Posterior cingulate gyrus (tissue), 11 donors: ENCODE measurements at places on chromosomes 13 and 19.

DNA sequence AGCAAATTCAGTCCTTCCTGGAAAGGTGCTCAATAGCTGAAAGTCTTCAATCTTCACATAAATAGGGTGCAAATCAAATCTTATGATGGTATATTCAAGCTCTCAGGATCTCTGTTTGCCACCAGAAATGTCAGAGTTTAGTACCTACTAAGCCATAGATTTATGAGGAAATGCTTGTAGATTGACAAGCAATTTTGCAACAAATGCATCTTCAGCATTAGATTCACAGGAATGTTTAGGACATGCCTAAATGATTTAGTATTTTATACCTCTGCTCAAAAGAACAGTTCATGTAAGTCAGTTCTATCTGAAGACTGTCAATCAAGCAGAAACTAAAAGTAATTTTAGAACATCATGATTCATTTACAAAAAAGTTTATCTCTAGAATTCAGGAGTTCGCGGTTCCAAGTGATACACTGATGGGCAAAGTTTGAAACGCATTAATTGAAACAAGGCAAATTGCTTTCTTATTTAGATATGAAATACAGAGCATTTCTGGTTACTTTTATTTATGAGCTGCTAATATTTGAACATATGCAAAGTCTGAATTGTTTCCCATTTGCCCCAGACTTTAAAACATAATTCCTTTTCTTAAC, 65.7 kb downstream of the DACH1 start:
- no peak for DNase-seq

GRCh38 chr13:49315756-49316482, 68.2 kb downstream of the CDADC1 start:
- DNase-seq = no peak

DNA sequence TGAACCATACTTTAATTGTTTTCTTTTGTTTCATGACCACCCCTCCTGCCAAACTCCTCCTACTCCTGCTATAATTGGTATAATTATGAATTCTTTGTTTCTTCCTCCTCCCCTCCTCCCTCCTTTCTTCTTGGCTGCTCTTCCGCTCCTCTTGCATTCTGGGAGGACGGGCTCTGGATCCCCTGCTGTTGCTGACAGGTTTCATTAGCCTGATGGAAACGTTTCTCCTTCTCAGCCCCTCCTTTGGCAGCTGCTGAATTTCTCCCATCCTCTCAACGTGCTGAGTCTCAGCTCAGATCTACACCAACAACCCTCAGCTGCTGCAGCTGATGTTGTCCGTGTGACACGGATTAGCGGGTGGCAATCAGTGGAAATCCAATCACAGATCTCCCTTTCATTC, 97.1 kb upstream of the UBAC2 start:
- peak; percentile 77 for DNase-seq

DNA sequence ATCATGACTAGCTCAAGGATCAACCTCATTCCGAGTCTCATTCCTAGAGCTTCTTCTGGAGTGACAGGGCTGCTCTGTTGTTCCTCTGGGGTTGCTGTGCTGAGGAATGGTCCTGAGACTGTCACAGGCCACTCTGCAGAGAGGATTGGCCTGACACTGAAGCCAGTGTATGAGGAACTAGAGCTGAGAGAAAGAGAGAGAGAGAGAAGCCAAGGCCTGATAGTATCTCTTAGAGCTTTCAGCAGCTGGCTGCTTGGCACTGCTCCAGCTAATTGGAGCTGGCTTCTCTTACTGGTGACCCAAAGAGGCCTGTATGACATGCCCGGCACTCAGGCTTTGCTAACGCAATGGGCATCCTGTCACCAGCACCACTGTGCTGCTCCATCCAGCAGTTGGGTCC, 73.4 kb upstream of the FLT1 start:
- peak; percentile 27 for DNase-seq

DNA sequence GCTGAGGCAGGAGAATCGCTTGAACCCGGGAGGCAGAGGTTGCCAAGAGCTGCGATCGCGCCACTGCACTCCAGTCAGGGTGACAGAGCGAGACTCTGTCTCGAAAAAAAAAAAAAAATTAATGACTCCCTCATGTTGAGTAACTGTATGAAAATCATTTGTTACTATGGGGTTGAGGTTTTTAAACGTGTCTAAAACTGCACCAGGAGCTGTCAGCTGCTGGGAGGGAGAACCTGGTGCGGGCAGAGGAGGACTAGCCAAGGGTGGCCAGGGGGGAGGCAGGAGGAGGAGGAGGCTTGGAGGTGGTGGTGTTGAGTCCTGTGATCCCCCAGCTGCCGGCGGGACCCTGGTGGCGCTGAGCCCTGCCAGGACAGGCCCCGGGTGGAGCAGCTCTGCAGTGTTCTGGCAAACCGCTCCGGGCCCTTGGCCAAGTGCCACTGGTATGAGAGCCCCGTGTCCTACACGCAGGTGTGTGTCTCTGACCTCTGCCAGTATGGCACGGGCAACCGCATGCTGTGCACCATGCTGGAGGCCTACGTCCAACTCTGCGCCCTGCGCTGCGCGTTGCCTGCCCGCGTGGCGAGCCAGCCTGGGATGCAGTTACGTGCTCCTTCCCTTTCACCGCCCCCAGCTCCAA, 17.1 kb upstream of the FXYD3 start:
- DNase-seq = no peak

DNA sequence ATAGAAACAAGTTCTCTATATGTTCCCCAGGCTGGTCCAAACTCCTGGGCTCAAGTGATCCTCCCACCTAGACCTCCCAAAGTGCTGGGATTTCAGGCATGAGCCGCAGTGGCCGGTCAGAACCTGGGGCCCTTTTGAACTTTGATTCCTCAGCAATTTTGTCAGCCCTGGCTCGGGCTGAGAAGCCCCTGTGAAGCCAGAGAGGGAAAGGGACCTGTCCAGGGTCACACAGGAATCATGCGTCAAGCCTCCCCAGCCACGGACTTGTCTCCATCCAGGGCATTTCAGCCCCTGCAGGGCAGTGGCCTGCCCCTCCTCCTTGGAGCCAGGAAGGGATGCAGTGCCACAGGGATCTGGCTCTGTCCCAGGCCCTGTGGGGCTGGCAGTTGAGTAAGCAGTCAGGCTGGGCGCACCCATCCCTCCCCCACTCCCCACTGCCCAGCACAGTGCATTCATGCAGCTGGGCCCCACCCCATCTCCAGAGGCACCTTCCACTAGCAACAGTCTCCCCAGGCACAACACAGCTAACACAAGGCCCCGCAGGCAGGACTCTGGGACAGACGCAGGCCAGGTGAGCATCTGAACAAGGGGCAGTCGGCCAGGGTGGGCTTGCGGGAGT, at the start of gene CAPS:
Gene CAPS, plus strand, starts transcription at position 516 of the 619 bp plus-strand sequence. CDS start 153 bp downstream, outside the sequence.
- no peak for DNase-seq

DNA sequence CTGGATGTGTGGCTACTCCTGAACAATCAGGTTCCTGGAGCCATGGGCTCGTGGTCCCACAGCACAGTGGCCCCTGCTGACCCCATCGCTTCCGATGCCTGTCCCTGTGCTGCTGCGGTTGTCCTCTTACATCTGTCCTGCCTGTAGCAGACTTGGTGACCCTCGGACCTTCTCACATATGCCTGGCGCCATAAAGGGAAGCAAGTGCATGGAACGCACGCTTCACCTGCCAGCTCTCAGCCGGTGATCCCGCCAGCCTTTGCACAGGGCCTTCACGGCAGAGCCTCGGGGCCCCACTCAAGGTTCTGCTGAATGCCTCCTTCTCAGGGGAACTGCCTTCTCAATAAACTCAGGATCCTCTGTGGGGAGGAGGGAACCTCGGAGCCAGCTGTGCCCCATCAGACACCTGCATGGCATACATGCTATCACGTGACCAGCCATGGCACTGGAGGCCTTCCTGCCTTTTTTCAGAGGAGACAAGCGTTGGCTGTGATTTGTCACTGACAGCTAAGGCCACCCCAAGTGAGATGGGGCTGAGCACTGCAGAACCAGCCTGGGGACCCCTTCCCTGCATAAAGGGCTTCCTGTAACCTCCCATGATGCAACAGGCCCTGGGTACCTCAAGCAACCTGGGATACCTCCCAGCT, 24.3 kb downstream of the PEPD start:
- DNase-seq = no peak

DNA sequence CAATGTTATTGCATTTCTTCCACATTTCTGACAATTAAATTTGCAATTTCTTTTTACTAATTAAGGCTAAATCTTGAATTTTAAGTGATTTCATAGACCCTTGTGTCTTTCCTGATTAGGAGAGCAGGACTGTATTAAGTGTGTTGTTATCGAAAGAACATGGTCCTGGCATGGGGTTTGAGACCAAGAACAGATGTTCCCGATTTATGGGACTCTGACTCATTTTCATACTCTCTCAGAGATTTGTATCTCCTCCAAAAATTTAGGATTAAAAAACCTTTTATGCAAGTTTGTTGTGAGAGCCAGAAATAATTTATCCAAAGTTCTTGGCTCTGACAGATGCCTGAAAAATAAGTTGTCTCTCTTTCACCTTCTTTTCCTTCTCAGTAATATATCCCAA, 589.3 kb upstream of the ARGLU1 start:
- no peak for DNase-seq

GRCh38 chr19:51531349-51532315, at the start of gene SIGLEC6:
TSS of gene SIGLEC6 (minus strand) at chr19:51531670. CDS start at chr19:51531648, 22 bp downstream.
- DNase-seq = no peak

GRCh38 chr13:32791545-32792172, 205.4 kb downstream of the PDS5B start:
- no peak for DNase-seq

DNA sequence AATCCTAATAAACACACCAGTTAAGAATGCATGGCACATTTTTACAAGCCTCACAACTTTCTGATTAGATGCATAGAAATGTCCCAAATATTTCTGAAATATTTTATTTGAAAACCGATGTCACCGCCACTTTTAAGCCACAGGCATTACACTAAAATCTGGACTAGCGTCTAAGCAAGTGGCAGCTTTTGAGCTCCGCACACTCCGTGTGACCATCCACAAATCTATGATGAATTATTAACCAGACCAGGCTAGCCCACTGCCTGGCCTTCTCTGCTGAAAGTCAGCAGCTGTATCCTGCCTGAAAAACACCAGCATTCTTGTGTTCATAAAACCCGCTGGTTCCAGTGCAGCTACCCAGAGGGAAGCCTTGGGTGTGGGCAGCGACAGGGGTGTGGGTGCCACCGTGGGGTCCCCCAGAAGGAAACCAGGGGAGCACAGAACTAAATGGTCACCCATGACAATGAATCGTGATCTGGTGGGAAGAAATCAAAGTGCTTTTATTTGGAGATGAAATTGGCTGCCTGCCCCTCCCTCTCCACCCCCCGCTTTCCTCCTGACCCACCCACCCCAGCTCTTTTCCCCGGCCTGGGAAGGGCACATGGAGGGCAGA, 13.8 kb downstream of the RASA3 start:
- DNase-seq = peak; percentile 13

DNA sequence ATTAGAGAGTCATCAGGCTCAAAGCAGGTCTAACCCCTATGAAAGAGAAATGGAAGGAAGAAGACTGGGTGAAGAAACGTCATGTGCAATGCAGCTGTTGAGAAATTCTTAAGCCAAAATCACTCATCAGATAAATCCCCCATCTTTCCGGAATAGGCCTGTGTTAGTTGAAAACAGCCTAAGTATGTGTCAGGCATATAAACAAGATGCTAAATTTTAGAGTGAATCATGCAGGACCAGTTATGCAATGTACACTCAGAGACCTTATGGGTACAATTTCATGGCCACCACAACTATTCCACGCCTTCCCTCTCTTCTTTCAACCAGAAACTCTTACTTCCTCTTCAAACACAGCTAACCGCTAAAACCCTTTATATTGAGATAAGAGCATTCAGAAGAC, 717.7 kb upstream of the ATXN8OS start:
- no peak for DNase-seq

GRCh38 chr13:64327505-64328194, 2902.5 kb downstream of the PCDH9 start:
- DNase-seq = no peak

- no peak for DNase-seq
Observed at GRCh38 chr19:9620842-9621155, 233 bp downstream of the ZNF561 start.

GRCh38 chr13:44197791-44198770, 175.5 kb upstream of the SERP2 start:
- no peak for DNase-seq

DNA sequence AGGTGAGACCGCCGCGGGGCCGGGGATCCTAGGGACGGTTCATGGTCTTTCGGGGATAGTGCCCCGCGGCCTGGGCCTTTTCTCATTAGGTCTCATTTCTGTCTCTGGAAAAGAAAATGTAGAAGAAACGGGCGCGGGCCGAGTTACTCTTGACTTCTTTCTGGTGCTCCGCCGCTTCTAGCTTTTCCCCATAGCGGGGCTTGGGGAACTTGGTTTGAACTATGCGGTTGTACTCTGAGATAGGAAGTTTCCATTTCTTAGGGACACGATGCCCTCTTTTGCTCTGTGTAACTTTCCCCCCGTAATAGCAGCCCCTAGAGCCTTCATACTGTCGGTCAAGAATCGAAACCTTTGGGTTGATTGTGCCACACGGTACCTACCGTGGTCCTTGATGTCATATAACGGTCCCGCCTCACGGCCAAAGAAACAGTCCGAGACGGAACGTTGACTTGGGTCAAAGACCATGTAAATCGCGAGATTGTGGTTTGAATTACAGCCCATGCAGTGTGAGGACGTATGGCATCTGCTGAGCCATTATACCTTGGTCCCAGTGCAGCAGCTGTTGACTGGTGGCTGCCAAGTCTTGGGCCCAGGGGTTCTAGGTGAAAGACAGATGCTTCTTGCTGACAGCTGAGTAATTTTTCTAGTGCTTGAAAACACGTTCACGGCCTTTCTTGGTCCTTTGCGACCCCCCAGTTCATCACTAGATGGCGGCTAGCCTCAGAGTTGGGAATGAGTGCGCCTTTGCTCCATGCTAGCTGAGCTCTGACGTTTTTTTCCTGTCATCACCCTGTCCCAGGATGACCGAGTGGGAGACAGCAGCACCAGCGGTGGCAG, 487 bp downstream of the RPS5 start:
- no peak for DNase-seq

GRCh38 chr19:41426952-41427646, at the start of gene B3GNT8:
TSS of gene B3GNT8 (minus strand) at chr19:41427374. CDS start at chr19:41426778, 596 bp downstream.
- no peak for DNase-seq

DNA sequence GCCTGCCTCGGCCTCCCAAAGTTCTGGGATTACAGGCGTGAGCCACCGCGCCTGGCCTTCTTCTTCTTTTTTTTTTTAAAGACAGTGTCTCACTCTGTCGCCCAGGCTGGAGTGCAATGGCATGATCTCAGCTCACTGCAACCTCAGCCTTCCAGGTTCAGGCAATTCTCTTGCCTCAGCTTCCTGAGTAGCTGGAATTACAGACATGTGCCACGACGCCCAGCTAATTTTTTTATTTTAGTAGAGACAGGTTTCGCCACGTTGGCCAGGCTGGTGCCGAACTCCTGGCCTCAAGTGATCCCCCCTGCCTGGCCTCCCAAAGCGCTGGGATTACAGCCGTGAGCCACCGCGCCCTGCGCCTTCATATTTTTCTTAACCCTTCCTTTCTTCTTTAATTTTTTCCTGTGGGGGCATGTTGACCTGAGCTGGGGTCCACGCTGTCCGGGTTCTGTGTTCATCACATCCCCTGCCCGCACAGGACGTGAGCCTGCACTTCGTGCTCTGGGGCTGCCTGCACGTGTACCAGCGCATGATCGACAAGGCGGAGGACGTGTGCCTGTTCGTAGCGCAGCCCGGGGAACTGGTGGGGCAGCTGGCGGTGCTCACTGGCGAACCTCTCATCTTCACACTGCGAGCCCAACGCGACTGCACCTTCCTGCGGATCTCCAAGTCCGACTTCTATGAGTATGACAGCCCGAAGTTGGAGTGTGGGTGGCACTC, 14.1 kb downstream of the PNPLA6 start:
- no peak for DNase-seq

- no peak for DNase-seq
Observed at GRCh38 chr19:34832581-34833112, 59.6 kb upstream of the ZNF599 start.
